ENCODE measurements at places on chromosomes 3 and 15.

GRCh38 chr3:164451072-164451910, 627.0 kb downstream of the SI start:
- no peak for DNase-seq

DNA sequence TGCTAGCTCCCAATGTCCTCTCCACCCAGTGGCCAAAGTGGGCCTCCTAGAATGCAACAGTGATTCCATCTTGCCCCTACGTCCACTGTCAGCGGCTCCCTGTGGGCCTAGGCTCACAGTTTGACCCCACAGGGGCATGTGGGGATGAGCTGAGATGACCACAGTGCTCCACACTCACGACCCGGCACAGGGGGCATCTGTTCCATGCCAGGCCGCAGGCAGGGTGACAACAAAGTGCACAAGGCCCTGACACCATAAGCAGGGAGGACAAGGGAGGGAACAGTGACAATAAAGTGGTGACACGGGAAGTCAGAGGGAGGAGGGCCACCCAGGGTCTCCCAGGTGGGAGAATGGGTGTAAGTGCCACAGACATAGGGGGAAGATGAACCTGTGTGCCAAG, 5.1 kb upstream of the PLXNA1 start:
- no peak for DNase-seq

DNA sequence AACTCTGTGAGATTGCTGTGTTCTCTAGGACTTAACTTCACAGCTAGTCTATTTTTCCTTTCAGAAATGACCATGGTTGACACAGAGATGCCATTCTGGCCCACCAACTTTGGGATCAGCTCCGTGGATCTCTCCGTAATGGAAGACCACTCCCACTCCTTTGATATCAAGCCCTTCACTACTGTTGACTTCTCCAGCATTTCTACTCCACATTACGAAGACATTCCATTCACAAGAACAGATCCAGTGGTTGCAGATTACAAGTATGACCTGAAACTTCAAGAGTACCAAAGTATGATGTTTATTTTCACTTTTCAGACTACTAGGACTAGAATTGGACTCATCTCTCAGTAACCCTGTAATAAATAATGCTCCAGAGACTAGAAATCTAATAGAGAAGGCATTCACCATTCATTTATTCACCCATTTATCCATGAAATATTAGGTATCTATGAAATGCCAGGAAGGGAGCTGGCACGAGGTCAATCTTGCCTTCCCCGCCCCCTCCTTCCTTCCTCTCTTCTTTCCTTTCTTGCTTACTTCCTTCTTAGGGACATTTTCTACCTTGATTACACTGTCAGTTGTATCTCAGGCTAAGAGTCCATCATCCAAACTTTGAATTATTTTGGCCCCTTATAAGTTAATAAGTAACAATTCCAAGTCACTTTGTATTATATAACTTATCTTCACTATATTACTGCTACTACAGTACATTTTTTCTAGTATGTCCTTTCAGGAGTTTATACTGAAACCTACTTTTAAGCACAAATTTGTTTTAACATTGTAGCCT, 91.0 kb downstream of the PPARG start:
- no peak for DNase-seq

- DNase-seq, result no peak
Observed at GRCh38 chr3:168273036-168273435, 177.3 kb upstream of the GOLIM4 start.

- DNase-seq, result no peak
Observed at GRCh38 chr3:58656631-58657030, 9.9 kb downstream of the FAM3D start.

DNA sequence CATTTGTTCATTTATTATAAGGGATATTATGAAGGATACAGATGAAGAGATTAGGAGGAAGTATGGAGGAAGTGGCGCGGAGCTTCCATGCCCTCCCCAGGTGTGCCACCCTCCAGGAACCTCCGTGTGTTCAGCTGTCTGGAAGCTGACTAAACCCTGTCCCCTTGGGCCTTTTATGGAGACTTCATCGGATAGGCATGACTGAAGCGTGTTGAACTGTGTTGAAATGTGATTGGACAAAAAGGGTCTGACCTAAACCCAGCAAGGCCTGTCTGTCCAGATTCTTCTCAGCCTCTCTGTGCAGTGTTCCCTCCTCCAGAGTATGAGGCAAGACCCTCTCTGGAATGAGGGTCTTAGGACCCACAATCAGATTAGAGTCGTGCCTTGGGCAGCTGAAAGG, 31.7 kb downstream of the HACD3 start:
- DNase-seq, result no peak

DNA sequence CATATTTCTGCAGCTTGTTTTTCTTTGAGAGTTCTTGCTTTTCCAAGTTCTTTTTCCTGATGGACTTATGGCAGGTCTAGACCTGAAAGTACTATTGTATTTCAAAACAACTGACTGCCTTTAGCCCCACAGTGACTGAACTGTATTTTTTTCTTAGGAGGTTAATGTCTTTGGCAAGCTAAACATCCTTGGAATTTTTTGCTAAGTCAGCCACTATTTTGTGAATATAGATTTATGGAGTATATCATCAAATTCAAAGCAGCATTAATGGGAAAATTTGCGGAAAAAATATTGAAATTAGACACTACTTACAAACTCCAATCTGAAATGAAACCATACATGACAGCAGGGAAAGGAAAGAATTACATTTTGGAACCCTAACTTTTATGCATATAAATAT, 8.6 kb downstream of the PIK3CA start:
- no peak for DNase-seq

DNA sequence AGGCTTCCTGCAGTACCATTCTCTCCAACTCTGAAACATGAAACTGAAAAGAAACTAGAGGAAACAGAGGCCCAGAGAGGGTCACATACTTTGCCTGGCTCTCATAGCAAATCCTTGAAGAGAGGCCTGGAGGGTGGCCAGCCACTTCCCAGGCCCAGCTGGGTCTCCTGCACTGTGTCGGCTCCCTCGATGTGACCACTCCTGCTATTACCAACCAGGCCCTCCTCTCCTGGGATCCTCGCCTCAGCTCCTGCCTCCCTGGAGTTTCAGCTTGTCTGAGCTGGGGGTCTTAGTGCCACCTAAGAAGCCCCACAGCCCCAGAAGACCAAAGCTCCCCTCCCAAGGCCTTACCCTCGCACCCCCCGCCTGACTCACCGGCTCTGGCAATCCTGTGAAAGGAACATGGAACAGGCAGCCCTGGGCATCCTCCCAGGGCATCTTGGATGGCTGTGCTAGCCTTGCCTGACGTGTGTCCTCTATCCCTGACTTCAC, 4.6 kb downstream of the LOXL1 start:
- DNase-seq, result no peak

DNA sequence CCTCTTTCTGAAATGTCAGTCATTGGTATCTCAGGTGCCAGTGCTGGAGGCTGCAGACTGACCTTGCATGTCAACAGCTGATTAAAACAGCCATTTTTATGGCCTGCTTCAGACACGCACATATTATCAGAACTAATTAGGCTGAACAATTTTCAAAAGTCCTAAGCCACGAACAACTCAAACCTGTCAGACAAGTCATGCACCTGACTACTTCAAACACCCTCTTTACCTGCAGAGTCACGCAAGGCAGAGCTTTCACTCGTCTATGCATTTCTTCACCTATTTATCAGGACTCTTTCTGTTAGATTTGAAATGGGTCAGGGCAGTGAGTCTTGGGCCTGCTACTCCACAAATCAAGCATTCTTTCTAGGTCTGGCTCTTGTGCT, 26.7 kb downstream of the CLK3 start:
- no peak for DNase-seq

- DNase-seq, result no peak
Observed at GRCh38 chr15:44670087-44670950, 6.9 kb upstream of the SPG11 start.

DNA sequence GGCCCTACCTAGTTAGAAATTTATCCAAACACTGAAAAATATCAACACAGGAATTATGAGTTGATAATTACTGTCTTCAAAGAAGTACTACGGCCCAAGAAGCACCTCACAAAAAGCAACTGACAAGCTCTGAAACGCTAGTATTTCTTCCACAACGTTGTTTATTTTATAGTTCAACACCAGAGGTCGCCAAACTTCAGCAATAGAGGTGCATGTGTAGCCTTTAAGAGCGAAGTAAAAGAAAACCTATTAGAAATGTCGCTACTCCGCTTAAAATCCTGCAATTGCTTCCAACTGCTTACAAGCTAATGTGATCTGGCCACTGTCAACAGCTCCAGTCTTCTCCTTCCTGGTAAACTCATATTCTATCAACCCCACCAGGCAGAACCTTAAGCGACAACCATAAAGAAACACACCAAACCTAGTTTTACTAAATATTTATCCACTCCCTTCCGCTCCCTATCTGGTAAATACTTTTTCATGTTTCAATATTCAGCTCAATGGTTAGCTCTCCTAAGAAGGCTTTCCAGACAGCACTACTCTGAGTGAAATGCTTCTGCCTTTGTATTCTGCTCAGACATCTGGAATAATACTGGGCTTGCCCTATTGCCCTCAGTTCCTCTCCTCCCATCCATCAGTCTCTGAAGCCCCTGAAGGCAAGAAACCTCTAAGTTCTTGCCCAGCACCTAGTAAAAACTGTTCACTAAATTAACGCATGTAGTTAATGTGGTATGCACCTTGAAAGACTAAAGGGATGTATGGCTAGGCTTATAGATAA, 110.2 kb downstream of the NR1I2 start:
- no peak for DNase-seq

GRCh38 chr15:58070801-58071418, 5.4 kb upstream of the ALDH1A2 start:
- DNase-seq, result no peak

GRCh38 chr3:14788644-14789043, 30.1 kb upstream of the FGD5 start:
- no peak for DNase-seq

DNA sequence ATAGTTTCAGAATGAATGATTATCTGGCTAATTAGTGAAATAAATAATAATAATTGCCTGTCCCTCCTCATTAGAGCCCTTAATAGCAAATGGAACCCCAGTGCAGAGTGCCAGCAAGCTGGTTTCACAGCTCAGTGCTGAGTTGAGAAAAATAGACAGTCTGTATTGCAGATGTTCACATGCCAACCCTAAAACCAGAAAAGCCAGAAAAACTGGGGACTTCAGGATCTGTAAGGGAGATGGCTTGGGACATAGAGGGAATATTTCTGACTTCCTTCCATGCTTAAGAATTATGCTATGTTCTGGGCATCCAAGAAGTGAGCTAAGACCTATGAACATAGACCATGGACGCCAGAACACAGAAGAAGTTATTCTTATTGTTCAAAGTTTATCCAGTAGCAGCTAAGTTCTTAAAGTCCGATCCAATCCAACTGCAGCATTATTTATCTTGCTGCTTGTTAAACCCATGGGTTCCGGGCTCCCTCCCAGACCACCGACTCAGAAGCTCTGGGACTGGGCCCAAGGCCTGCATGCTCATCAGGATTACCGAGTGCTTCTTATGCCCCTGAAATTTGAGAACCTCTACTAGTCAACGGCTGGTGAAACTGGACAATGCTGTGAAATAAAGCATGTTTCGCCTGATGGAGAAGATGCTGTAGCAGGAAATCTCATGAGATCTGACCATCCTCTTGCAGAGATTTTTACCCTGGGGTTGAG, 158.3 kb downstream of the FOXB1 start:
- no peak for DNase-seq

- DNase-seq, result no peak
Observed at GRCh38 chr3:167762296-167762695, 26.8 kb downstream of the SERPINI1 start.

DNA sequence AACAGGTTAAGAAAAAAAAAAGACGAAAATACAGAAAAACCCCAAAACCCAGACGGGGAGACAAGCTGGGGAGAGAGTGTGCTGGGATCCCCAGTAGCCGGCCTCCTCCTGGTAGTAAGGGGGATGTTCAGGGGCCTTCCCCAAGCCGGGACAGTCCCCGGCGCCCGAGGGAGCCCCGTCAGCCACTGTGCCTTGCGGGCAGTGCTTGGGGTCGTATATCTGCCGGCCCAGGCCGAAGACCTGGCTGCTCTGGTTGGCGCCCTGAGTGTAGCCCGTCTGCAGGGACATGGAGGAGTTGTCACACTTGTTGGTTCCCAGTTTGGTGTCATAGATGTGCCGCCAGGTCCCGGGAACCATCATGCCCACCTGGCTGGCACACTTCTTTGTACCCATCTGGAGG, 287.2 kb upstream of the GADL1 start:
- no peak for DNase-seq

DNA sequence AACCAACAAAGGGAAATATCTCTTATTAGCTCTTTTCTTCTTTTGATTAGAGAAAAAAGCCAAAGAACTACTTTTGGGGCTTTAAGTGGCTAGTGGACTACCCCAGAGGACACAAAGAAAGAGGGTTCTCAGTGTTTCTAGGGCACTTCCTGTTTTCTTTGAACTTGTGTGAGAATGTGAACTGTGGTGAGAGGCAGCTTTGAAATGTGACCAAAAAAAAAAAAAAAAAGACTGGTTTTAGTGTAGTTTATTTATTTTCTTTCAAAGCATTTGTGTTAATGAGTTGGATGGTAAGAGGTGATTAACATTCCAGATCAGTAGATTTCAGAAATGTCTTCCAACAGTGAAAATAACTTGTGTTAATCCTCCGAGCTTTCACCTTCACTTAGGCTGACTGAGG, 32.4 kb downstream of the SELENOT start:
- no peak for DNase-seq

DNA sequence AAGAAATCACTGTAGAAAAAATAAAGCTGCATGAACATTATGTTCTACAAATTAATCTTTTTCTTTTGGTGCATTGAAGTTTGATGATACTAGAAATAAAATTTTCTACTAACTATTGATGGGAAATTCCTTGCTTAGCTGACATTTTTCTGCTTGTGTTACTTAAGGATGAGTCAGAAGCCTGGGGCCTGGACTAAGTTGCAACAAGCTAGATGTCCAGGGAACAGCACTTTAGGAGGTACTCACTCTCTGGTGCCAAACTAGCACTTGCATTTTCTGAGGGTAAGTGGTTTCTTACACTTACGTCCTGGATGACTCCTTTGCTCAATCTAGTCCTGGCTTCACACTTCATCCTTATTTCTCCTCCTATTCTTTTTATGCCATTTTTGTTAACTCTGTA, 945.1 kb downstream of the IGSF11 start:
- no peak for DNase-seq

GRCh38 chr15:51226576-51227210, 111.7 kb downstream of the CYP19A1 start:
- DNase-seq, result no peak

- no peak for DNase-seq
Observed at GRCh38 chr15:67761343-67761742, 64.0 kb upstream of the SKOR1 start.

GRCh38 chr15:31786360-31786759, 244.0 kb upstream of the CHRNA7 start:
- DNase-seq, result no peak

- DNase-seq, result no peak
Observed at GRCh38 chr3:170383567-170383966, 26.1 kb downstream of the SKIL start.

- no peak for DNase-seq
Observed at GRCh38 chr3:170274641-170275040, 52.4 kb downstream of the PRKCI start.

GRCh38 chr3:32026593-32026992, 45.0 kb downstream of the ZNF860 start:
- no peak for DNase-seq

Measured in stimulated activated CD8-positive, alpha-beta memory T cell treated with anti-CD3 and anti-CD28 coated beads, Interleukin-4, amount 100 ng/mL, for 1 hour (primary cell).